H9 (cell line): ENCODE measurements at places on chromosomes 16 and 17.
A peak's percentile ranks its signal among the peaks of the same experiment; 100 is the strongest.

GRCh38 chr17:27462149-27462548, 5.9 kb downstream of the KSR1 start:
- DNase-seq = no peak

DNA sequence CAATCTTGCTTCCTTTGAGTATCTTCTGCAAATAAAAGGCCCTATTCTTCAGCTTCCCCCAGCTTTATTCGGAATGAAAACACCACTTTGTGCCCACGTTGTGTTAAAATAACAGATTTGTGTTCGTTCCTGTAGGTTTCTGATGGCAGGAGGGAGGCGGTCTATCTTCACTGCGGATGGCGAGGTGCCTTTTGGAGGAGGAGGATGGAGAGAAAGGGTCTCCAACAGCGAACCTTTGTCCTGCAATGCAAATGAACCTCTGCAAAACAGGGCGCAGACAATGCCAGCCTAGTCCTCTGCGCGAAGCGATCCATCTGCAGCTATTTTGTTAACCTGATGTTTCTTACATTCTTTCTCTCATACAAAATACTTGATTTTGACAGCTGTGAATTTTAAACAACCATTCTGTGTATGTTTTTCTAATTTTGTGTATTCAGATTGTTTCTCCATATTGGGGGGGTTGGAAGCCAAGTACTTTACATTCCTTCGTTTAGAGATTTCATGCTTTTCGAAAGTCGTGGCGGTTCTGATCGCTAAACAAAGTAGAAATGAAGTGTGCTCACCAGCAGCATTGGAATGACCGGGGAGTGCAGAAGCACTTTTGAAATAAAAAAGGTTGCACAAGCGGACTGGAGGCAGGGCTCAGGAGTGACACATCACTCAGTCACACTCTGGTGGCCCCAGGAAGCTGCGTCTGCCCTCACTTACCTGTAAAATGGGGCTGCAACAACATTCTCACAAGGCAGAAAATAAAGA, 279.0 kb upstream of the IRX5 start:
- DNase-seq = peak; percentile 83

DNA sequence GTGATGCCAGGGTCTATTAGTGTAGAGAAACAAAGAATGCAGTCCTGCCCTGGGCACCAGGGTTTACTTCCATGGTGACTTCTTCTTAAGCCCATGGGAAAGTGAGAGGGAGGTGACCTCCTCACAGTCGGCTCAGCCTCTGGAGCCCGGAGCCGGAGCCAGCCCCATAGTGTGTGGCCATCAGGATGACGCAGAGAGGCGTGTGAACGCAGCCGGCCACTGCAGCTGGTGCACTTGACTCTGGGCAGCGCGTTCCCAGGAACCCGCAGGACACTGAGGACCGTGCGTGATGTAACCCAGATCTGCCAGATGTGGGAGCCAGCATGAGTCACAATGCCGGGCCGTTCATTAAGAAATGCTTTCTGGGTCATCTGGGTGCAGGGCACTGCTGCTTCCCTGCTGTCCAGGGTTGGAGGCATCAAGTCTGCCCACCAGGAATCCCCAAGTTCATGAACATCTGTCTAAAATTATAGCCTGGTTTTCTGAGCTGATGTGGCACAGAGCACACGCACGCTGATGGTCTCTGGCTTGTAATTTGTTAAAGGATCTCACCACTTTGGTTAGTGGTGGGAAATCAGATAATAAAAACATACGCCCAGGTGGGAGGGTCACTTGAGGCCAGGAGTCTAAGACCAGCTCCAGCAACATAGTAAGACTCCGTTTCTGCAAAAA, 114.1 kb downstream of the PITPNC1 start:
- peak; percentile 76 for DNase-seq

GRCh38 chr17:60391471-60392041, 377 bp downstream of the USP32 start:
- DNase-seq = no peak

DNA sequence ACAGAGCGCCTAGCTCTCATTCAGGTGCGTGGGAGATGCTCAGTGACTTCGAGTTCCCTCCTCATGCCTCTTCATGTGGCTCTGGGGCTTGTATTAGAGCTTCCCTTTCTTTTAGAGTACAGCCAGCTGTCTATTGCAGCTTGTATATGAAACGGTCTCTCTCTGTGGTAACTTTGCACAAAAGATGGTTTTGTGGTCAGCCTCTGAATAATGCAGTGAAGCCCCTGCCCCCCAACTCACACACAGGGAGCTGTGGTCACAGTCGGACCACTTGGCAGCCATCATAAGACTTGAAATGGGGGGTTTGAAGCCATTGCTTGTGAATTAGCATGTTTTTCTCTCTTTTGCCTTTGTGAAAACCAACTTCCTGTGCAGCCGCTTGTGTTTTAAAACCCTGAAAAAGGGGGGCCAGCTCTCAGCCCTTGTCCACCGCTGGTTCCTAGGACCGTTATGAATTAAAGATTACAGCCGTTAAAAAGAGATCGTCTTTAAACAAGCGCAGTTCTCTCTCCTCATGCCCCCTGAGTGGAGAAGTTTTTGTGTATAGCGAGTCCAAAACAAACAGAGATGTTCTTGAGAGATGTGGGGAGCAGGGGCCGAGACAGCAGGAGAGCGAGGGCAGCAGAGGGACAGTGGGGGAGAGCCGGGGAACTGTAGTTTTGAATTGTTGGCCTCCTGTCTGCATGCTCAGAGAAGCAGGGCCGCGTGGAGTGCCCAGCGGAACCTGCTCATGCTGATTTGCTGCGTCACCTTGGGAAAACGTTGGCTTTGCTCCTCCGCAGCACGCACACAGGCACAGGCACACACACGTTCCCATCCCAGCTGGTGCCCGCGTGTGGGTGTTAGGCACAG, 199.0 kb downstream of the MSI2 start:
- DNase-seq = no peak

DNA sequence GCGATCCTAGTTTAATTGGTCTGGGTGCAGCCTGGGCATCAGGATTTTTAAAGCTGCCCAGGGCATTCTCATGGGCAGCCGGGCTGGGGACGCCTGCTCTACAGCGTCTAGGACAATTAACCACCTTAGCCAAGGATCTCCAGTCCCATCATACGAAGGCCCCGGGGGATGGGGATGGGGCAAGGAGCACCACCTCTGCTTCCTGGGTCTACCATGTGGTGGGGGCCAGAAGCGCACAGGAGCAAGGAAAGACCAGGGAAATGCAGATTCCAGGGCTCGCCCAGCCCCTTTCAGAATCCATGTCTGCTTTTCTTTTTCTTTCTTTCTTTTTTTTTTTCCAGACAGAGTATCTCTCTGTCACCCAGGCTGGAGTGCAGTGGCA, 29.3 kb downstream of the TBC1D16 start:
- DNase-seq = no peak

DNA sequence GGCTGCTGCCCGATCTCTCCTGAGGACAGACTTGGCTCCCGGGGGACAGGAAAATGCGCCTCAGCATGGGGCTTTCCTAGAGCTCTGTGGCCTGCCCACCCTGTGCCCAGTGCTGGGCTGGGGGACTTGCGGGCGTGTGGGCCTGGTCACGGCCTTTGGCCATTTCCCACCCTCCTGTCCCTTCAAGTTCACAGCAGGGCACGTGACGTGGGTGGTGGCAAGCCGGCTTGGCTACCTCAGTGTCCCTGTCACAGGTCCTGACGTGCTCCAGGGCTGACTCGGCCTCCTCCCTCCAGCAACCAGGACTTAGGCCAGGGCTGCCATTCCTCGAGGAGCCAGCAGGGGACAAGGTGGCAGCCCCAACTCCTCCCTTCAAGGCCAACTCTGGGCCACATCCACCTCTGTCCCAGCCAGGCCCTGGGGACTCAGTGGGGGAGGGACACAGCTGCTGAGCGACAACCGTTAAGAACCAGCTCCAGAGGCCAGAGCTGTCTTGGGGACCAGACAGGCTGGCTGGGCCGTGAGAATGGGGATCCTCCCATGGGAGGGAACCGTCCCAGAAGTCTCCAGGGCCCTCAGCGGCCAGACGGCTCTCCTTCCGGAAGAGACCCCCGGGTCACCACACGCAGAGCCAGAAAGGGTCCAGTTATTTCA, 981 bp upstream of the UNC13D start:
- DNase-seq = peak; percentile 96

DNA sequence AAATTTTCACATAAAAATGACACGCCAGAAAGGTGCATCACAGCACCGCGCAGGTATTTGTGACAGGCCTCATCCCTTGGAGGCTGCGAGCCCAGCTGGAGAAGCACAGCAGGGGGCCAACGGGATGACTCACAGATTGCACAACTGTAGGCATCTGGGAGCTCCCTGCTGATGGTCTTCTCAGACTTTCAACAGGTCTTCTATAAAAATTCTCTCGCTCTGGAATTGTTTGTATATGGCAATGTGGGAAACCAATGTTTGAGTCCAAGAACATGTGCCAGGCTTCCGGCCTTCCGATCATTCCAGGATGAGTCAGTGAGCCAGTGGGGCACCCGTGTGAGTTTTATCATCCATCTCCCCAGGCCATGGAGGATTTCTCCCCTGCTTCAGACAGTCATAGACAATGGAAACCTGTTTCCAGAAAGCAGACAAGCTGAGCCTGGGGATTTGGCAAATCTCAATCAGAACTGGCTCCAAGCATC, 24.1 kb upstream of the ADORA2B start:
- no peak for DNase-seq

DNA sequence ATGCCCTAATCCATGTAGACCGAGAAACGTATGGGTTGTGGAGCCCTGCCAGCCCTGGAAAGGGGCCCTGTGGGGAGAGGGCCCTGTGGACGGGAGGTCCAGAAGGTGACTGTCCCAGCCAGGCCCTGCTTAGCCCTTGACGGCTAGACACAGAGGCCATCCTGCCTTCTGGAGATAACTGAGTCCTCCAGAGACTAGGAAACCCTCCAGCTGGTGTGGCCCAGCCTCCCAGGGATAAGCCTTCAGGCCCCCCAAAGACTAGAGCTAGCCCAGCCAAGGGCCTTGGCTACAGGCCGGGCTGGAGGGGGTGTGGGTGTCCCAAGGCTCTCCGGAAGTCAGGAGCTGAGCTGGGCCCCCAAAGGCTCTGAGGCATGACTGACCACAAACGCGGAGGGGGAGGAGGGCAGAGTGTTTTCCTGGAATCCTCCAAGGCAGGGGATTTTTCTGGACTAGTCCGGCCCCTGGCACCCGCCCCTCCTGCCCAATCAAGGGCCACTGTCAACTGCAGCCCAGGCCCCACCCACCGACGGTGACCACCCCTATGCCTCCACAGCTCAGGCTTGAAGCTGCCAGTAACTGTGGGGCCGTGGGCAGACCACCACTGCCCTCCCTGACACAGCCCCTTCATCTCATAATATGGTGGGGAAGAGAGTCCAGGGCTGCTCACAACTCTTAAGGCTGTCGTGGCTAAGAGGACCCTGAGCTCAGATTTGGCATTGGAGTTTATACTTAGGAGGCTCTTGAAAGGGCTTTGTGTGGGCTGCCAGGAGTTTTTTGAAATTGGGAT, 885 bp upstream of the VASN start:
- no peak for DNase-seq

- peak; percentile 69 for DNase-seq
Measured at GRCh38 chr17:68777243-68777855, 176.2 kb upstream of the FAM20A start.

- DNase-seq = no peak
Measured at GRCh38 chr16:4928227-4928626, 8.7 kb downstream of the PPL start.

DNA sequence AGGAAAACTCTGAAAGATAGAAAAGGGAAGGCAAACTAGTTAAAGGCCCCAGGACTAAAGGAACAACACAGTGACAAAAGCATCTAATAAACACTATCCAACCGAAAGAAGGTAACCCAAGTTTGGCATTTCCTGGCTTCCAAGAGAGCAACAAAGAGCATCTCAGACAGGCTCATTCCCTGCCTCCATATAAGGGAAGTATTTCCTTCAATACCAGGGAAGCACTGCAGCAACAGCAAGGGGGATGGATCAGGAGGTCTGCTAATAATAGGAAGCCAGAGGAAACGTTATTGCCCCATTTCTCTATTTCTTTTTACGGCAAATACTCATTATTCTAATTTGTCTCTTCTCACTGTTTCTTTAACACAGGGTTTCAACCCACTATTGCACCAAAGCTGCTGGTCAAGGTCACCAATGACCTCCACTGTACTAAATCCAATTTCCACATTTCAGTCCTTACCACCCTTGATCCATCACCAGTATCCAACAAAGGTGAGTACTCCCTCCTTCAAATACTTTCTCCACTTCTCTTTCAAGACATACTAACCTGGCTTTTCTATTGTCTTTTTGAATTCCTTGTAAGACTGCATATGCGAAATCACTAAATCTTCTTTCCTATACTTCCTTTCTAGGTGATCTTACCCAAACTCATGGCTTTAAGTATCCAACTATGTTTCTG, 86.1 kb downstream of the KANSL1 start:
- no peak for DNase-seq

DNA sequence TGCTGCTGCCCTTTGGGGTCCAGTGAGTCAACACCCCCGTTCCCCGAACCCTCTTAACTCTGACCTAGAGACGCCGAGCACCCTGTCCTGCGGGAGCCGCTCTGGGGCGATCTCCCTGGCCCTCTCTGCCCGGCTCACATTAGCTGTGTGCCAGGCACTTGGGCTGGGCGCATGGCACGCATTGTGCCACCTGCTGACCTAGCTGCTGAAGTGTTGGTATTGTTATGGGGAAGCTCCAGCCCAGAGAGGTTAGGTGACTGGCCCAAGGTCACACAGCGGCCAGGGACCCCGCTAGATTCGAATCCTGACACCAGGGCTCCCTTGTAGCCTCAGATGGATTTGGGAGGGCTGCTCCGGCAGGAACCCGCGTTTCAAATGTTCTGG, 1.1 kb downstream of the HSD17B1 start:
- no peak for DNase-seq

DNA sequence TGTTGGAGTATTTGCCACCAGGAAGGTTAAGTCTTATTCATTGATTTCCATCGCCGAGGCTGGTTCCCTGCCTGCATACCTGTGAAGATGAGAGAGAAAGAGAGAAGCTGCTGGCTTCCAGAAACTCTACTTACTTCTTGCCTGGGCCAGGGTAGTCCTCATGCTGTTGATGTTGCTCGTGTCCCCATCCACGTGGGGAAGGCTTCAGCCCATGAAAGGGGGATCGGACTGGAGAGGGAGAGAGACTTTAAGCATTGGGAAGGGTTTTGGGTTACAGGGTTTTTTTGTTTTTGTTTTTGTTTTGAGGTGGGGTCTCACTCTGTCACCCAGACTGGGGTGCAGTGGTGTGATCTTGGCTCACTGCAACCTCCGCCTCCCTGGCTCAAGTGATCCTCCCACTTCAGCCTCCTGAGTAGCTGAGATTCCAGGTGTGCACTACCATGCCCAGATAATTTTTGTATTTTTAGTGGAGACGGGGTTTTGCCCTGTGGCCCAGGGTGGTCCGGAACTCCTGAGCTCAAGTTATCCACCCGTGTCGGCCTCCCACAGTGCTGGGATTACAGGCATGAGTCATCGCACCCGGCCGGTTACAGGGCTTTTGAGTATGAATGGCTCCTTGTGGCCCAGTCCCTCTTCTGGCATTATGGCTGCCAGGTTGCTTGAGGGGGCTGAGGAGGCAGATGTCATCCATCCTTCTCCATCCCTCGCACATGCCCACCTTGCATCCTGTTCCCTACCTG, 26.6 kb downstream of the ITGB3 start:
- DNase-seq = no peak

GRCh38 chr17:73947281-73947965, 256.1 kb upstream of the RPL38 start:
- DNase-seq = no peak

- no peak for DNase-seq
Measured at GRCh38 chr16:49528060-49528865, 154.7 kb downstream of the C16orf78 start.

GRCh38 chr16:10987361-10988163, 43.2 kb downstream of the CLEC16A start:
- no peak for DNase-seq
